ENCODE measurements at places on chromosomes 16 and 17. TPM values are rescaled to one million over a fixed set of nuclear protein-coding genes. Genes with fewer than 3 reads are reported as not detected.
A peak's percentile ranks its signal among the peaks of the same experiment; 100 is the strongest.

The CORO6 gene
- total RNA-seq = 72.1 TPM

DNA sequence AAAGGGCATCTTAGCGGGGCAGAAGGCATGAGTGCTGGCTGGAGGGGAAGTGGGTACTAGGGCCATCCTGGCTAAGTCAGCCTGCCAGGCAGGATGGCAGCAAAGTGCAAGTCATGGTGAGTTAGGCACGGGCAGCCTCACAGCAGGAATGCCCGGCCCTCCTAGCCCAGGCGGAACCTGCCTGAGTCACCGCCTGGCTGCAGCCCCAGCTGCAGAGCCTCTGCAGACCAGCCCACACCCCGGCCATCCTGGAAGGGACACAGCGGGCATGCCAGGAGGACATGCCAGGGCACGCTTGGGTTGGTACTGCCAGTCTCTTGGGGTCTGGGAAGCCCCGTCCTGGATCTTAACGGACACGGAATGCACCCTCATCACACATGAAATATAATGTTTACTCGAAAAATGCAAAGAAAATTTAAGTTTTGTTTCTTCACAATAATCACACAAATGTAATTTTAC lies 5.0 kb upstream of the ALDH3A1 start:
- DNase-seq = peak; percentile 69

DNA sequence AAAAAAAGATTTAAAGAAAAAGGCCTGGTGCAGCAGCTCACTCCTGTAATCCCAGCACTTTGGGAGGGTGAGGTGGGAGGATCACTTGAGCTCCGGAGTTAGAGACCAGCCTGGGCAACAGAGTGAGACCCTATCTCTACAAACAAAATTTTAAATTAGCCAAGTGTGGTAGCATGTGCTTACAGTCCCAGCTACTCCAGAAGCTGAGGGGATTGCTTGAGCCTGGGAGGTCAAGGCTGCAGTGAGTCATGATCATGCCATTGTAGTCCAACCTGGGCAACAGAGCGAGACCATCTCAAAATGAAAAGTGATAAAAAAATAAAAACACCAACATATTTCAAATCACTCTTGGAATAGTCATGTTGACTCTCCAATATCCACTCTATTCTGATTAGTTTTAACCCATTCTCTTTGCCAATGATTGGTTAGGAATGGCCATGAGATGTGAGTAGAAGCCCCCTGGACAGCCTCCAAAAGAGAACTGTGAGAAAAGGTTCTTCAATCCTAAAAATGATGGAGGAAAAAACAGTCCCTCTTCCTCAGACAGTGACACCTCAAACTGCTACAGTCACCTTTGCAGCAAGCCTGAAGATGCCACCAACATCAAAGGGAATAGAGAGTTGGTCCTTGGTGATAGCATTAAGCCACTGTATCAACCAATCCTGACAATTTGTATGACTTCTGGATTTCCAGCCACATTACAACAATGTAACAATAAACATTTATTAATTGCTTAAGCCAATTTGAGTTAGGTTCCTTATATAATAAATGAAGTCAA lies 2.9 kb upstream of the KANSL1 start:
- no peak for DNase-seq

The C1QTNF8 gene
- total RNA-seq = not detected

DNA sequence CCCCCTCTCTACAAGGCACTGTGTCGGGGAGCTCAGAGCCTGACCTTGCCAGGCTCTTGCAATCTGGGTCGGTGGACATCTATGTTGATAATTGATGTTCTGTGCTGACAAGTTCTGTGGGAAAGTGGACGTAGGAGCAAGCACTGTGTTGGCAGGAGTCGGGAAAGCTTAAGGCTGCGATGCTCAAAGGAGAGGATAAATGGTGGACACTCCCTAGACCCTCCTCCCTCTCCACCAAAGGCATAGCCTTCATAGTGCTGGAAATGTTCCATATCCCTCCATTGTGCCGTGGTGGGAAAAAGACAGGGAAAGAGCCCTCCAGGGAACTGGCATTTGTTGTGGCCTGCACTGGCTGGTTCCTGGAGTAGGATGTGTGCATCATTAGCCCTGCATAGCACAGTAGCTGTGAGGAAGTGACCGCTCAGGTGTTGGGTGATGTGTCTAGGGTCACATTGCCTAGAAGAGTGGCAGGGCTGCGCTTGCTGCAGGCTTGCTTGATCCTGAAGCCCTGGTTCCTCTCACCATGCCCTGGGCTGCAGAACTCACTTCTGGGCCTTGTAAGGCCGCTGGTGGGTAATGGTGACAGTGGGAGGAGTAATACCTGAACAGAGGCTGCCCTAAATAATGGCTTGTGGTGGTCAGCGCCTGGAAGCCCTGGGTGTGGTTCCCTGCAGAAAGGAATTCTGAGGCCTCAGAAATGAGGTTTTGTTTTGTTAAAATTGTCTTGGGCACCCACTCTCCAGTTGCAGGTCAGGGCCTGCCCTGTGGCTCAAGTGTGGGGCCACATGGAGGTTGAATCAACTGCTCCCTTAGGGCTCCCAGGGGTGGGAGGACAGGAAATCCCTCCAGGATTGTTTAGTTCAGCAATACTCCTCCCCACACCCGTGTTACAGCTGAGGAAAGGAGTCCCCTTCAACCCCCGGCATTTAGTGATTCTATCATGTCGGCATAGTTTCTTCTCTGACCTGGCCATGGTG lies 62.6 kb downstream of the KSR1 start:
- DNase-seq = no peak

Measured in heart left ventricle (tissue), 16 donors.